ENCODE measurements at places on chromosomes 6 and 20.

DNA sequence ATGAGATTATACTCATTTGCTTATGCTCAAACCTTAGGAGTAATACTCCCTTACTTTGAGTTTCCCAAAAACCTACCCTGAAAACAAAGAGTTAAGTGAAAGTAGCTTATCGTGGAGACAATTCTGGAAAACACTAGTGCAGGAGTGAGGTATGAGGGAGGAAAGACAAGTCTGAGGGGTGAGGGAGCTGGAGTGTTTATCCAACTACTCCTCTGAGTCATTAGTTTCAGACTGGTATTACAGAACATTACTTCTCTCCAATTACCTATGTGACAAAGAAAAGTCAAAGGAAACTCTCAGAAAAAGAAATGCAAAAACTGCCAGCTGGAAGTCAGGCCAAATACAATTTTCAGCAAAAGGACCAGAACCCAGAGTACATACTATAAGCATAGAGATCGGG, 171.1 kb upstream of the SPTLC3 start:
- no peak for DNase-seq

DNA sequence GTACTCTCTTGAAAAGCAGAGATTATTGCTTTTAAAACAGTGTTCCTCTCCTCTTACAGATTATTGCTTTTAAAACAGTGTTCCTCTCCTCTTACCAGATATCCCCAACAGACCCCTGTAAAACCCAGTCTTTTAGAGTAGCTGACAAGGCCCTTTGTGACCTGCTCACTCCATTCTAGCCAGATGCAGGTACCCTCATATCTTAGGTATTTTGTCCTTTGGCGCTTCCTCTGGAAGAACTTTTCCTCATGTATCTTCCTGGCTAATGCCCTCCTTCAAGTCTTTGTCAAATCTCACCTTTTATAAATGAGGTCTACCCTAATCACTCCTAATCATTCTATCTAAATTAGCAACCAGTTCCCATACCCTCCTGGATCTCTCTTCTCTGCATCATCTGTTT, 536.0 kb downstream of the BTBD3 start:
- no peak for DNase-seq

DNA sequence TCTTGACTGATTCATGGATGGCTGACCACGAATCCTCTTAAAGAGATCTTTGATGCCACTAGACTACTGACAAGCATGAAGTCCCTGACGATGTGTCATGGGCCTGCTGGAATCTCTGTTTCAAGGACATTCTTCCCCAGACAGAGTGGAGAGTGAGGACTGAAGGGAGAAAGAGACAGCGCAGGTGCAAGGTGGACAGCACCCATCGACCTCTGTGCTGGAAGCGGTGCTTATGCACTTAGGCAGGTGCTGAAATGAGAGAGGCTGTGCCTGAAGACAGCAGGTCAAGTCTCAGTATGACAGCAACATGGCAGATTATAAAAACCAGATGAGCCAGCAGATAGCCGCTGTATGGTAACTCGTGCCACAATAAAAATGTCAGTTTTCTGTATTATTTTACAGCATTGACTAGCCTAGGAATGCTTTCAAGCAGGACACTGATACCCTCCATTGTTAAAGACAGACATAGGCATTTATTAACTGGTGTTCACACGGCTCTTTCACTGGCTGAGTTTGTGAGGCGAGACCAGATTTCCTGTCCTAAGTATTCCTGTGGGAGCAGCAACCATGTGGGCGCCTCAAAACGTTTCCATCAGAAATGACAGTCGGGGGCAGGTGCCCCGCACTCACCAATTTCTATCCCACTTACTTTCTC, 47.5 kb downstream of the FOXC1 start:
- no peak for DNase-seq

DNA sequence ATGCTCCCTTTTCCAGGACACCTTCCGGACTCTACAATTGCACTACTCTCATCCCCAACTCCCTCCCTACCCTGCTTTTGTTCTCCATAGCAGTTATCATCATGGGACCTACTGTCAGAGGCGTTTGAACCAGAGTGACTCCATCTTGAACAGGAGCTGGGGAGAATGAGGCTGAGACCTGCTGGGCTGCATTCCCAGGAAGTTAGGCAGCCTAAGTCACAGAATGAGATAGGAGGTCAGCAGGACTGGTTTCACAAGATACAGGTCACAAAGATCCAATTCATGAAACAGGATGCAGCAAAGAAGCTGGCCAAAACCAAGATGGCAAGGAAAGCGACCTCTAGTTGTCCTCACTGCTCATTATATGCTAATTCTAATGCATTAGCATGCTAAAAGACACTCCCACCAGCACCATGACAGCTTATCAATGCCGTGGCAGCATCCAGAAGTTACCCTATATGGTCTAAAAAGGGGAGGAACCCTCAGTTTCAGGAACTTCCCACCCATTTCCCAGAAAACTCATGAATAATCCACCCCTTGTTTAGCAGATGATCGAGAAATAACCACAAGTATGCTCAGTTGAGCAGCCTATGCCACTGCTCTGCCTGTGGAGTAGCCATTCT, 15.6 kb downstream of the SLC13A3 start:
- no peak for DNase-seq

- DNase-seq: no peak
Observed at GRCh38 chr20:9025643-9026042, 43.2 kb upstream of the PLCB4 start.

- DNase-seq: no peak
Observed at GRCh38 chr6:39082310-39082709, 32.7 kb downstream of the SAYSD1 start.

Measured in stimulated activated CD8-positive, alpha-beta memory T cell treated with anti-CD3 and anti-CD28 coated beads, Interleukin-7, amount 100 ng/mL, for 48 hours (primary cell).